ENCODE measurements at places on chromosomes 7 and 10.
A peak's percentile ranks its signal among the peaks of the same experiment; 100 is the strongest.

DNA sequence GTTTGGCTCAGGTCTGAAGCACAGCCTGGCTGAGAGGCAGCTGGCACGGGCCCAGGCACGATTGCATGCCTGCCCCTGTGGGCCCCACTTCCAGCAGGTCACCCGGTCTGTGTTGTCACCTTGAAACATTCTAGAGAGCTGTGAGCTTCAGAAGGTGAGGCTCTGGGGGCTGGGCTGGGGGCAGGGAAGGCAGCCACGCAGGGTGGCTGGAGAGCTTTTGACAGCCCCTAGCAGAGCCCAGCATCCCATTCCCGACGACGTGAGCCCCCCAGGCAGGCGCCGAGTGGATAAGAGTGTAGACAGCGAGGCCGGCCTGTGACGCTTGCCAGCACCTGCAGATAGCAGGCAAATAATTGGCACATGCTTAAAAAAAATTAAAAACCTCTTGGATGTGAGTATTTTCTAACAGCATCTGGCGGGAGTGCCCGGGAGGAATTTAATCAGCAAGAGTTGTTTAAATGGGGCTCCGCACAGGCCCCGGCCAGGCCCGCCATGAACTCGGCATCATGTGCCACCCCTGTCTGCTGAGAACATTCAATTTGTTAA, 212.0 kb upstream of the TBX20 start:
- no peak for DNase-seq

DNA sequence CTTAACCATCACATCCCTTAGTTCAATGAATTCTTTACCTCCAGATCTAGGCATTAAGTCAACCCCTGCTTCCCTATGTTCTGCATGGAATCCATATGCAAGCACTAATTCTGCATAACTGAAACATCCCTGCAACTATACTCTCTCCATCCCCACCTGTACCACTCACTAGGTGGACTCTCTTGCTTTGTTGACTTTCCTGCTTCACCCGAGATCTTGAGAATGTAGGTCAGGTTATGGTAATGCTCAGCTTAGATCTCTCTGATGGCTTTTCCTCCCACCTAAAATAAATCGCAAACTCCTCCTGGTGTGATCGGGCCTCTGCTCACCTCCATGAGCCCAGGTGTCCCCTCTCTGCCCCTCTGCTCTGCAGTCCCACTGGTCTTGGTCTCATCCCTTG, 92.4 kb upstream of the ADAM12 start:
- no peak for DNase-seq

DNA sequence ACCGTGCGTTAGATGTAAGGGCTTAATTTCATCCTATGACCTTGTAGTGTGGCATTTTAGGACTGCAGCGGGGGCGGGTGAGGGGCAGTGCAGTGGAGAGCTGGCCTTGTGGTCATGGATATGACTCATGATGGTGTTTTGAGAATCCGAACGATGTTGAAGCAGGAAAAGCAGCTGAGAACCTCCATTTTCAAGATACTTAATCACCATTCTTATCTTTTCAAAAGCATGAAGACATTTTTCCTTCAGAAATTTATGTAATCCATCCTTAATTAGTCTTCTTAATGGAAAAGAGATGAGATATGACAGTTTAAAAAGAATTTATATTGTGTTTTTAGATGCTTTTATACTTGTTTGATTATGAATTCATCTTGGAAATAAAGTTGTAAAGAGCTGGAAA, 9.6 kb downstream of the ATP5F1C start:
- DNase-seq = no peak

DNA sequence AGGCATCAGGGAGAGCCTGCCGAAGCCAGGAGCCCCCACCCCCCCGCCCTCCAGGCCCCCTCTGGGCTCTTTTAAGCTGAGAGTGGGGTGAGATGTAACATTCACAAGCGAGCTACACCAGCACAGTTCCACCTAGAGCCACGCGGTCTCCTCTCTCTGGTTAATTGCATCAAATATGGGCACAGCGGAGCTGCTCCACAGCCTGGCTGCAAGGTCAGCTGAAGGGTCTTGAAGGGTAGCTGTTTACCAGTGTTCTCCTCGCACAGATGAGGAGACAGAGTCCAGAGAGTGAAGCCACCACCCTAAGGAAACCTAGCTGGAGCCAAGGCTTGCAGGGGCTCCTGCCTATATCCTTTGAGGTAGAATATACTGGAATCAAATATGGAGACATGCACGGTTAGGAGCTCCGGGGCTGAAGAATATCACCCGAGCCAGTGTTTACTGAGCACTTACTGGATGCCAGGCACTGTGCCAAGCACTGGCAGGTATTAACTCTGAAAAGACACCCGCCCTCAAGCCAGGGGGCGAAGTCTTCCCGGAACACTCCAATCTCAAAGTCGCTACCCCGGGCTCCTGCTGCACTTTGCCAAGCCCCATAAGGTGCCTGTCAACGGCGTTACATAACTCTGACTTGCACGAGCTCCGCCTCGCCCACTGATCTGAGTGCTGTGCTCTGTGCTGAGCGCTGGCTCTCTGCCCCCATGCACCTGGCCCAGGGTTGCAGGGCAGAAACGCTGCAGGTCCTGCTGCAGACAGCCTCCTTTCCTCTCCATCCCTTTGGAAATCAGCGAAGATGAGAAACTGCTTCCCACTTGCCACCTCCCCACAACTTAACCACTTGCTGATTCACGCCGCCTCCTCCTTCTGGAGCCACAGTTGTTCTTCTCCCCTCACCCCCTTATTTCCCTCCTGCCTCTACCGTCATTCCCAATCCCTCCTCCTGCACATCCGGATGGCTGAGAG, 5.4 kb downstream of the CHST15 start:
- peak; percentile 89 for DNase-seq

DNA sequence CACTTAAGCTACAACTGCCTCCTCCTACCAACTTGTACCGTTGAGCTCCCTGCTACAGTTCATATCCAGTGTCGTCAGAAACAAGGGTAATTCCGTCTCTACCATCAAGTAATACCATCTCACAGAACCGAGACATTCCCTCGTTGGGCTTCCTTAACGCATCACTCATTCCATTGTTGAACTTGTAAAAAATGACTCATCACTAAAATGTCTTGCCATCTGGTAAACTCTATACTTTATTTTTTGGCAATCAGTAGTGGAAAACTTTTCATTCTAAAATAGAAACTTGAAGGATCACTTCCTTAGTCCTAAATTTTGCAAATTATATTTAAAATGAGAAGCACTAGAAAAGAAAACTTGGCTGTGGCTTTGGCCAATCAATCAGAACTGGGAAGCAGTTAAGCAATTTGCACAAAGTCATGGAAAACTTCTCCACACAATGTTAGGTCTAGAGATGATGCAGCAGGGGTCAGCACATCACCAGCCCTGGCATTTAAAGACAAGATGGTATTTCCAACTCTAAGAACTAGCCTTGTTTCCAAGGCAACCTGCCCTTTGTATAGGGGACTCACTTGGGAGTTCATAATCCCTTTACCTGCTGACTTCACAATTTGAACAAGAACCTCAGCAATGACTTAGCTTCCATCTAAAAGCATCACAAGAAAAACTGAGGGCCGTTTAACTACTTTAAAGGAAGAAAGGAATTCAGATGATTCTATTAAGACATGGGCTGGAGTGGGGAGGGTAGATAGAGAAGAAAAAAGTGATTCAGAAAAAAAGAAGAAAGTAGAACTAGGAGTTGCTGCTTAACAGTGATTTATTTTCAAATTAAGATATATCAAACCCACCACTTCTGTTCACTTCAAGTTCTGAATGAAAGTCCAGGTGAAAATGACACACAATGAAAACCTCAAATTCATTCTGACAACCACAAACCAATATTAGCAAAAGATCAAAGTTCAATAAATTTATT, 288.1 kb downstream of the PARD3 start:
- DNase-seq = no peak

DNA sequence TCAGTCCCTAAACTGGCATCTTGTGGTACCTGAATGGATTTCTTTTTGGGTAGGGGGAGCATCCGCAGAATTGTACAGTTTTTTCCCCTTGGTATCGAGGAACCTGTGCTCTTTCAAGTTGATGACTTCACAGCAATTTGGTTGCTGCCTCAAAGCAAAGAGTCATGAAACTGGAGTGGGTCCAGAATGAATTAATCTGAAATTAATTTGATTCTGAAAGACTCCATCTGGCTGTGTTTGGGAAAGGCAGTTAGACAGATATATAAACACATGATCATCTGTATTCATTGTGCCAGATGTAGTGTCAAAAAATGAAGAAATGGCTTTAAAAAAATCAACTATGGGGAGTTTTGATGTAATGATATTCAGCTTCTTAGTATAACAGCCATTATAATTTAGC, 136.1 kb downstream of the CELF2 start:
- no peak for DNase-seq

All from RPMI8226 (cell line).